NCI-H1105 (cell line): ENCODE measurements at places on chromosomes 2 and 18.

GRCh38 chr2:181461056-181461997 lies 4.1 kb downstream of the ITGA4 start:
- DNase-seq = no peak

DNA sequence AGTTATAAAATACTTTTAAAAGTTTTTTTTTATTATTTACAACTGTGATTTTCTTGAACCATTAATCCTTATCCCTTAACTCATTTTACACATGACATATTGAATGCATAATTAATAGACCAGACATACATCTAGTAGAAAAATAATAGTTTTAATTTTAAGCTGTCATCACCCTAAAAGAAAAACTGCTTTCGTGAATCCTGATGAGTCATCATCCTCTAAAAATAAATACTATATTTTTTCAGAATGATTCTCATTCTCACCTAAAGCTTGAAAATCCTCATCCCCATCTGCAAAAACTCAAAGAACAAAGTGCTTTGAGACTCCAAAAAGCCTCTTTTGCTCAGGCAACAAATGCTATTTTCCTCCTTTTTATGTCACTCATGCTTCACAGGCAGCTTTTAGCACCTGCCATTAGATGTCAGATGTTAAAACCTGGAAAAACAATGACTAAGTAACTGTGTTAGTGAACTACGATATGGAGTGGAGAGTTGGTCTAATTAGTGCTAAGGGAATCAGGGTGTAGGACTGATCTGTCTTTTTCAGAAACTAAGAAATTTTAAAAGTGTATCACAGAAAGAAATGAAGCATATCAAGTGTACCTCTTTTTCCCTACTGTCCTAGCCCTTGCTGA lies 297.6 kb downstream of the TMX3 start:
- no peak for DNase-seq

GRCh38 chr2:39686456-39686855 lies 20.7 kb downstream of the TMEM178A start:
- no peak for DNase-seq

- no peak for DNase-seq
These were observed 51.7 kb downstream of the KCNIP3 start for GRCh38 chr2:95348609-95349567.

- DNase-seq = no peak
These were observed 60.7 kb upstream of the DAPL1 start for GRCh38 chr2:158734442-158734841.

GRCh38 chr18:76613053-76613754 lies 118.2 kb upstream of the ZNF516 start:
- no peak for DNase-seq

DNA sequence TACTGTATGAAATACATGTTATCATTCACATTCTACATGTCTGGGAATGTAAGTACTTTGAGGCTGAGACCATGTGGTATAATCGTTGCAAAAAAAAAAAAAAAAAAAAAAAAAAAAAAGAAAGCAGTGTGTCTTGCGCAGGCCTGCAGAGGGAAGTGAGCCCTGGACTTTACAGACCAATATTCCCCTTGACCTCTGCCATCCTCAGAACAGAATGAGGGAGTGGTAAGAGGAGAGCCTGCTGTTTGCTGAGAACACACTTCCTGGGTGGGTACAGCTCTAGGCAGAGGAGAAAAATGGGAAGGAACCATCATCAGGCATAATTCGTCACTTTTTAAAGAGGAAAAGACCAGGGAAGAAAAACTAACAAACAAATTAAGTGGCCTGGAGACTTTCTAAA lies 28.8 kb upstream of the TBC1D8 start:
- no peak for DNase-seq

GRCh38 chr2:29469961-29470360 lies 354.7 kb downstream of the CLIP4 start:
- DNase-seq = no peak

DNA sequence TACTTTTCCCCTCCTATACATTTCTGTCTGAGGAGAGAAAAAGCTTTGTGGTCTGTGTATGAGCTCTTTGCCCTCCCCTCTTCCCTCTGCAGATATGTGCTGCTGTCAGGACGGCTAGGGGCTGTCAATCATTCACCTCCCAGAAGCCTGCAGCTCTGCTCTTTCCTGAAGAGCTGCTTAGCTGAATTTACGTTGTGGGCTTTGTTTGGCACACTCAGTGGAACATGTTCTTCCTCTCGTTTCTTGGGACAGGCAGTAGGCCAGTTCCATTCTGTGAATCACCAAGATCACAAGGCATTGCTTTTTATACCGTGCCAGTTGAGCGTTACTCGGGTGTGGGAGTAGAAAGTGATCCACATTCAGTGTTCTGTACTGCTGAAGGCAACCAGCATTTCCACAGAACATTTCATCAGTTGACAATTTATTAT lies 136.7 kb downstream of the LAMA3 start:
- DNase-seq = no peak

- DNase-seq = no peak
These were observed 186.7 kb downstream of the KLHL29 start for GRCh38 chr2:23571527-23572282.

DNA sequence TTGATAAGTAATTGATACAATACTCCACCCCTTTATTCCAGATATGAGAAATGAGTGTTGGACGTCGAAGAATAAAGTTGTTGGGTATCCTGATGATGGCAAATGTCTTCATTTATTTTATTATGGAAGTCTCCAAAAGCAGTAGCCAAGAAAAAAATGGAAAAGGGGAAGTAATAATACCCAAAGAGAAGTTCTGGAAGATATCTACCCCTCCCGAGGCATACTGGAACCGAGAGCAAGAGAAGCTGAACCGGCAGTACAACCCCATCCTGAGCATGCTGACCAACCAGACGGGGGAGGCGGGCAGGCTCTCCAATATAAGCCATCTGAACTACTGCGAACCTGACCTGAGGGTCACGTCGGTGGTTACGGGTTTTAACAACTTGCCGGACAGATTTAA lies 26.3 kb downstream of the B3GNT2 start:
- no peak for DNase-seq

DNA sequence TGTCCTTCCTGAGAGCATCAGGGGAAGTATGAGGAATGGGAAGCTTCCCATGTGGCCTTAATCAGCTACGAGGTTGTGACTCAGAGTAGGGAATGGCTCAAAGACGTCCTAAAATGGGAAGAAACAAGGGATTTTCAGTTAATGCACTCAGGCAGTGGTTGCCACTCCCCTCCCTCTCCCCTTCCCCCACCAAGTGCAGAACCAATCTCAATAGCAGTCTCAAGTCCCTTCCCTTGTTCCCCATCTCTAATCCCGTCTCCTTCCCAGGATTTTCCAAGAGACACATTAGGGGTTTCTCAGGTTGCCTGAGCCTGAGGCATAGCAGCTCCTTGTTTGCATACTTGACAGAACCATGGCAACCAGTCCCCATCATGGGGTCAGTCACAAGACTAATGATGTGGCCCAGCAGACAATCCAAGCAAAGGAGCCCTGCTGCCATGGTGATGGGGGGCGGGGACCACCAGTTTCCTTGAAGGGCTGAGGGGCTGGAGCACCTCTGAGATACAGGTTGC lies 18.2 kb upstream of the RESP18 start:
- DNase-seq = no peak

- no peak for DNase-seq
These were observed 44.0 kb upstream of the XPO1 start for GRCh38 chr2:61582165-61582564.

GRCh38 chr2:104654811-104655210 lies 199.1 kb upstream of the POU3F3 start:
- DNase-seq = no peak

GRCh38 chr2:47808614-47809013 lies 25.7 kb downstream of the MSH6 start:
- DNase-seq = no peak

DNA sequence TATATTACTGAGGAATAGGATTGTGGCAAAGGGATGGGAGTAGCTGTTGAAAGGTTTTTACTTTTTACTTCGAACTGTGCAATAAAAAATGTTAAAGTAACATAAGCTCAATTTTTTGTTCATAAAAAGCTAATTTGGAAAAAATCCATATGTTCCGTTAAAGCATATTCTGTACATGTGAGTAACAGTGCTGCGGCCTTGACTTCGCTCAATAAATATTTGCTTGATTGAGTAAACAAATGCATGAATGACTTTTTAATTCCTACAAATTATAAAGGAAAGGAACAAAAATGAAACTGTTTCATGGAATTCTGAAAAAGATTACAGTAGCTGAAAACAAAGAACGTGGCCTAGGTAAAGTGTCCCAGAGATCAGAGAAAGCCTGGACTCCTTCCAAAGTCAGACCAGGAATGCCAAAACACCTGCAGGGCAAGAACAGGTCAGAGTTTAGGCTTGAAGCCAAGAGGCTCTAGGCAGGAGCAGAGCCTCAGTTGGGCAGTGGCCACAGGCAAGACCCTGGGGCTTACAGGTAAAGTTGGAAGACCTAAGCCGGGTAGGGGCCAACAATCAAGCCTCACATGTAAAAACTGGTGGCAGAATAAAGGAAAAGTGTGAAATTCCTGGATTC lies 44.3 kb upstream of the FIGN start:
- DNase-seq = no peak

DNA sequence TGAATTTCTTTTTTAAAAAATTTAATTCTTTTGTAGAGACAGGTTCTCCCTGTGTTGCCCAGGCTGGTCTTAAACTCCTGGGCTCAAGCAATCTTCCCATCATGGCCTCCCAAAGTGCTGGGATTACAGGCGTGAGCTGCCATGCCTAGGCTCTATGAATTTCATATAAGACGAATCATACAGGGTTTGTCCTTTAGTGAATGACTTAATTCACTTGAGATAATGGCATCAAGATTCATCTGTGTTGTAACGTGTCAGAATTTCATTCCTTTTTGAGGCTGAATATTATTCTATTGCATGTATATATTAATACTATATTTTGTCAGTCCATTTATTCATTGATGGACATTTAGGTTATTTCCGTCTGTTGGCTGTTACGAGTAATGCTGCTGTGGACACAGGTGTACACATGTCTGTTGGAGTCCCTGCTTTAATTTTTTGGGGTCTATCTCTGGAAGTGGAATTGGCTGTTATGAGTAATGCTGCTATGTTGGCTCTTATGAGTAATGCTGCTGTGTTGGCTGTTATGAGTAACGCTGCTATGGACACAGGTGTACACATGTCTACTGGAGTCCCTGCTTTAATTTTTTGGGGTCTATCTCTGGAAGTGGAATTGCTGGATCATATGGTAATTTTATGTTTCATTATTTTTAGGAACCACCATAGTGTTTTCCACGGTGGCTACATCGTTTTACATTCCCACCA lies 210.6 kb downstream of the CAMKMT start:
- no peak for DNase-seq

DNA sequence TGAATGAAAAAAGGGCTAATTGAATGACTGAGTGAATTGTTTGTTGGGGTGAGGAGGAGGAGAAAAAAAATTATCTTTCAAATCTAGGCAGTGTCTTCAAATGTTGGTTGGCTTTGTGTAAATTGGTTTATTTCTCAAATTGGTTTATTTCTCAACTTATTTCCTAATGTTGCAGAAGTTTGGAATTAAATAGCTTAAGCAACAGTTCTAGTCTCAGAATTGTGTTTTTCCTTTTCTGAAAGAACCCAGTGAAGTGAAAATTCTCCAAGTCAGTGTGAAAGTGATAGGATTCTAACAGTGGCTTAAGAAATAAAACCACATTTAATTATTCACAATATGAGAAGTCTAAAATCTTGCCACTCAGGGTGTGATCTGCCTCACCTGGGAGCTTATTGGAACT lies 54.6 kb upstream of the LYPD6B start:
- DNase-seq = no peak

DNA sequence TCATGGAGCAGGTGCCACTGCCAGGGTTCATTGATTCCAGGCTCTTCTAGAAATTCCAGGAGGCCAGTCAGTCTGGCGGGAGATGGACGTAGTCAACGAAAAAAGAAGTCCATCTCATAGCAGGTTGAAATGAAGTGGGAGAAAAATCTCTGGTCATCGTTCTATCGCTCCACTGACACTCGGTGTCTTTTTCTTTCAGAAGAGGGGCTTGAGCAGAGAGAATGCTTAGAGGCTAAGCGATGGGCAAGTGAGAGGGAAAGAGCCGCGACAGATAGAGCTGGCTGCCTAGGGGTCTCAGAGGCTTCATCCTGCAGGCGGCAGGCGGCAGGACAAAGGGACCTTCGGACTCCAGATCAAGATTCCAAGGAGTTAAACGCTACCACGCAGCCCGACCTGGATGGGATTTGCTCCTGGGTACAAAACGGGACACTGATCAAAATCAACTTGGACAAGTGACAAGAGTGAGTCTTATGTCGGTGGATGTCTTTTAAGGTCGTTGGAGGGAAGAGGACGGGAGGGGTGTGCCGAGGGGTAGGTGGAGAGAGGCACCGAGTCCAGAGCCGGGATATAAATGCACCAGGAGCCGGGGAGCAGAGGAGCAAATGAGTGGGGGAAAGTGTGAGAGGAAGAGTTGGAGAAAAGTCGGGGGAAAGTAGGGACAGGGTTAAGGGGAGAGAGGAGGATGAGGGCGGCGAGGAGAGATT lies 677 bp upstream of the TMEM178A start:
- DNase-seq = no peak

DNA sequence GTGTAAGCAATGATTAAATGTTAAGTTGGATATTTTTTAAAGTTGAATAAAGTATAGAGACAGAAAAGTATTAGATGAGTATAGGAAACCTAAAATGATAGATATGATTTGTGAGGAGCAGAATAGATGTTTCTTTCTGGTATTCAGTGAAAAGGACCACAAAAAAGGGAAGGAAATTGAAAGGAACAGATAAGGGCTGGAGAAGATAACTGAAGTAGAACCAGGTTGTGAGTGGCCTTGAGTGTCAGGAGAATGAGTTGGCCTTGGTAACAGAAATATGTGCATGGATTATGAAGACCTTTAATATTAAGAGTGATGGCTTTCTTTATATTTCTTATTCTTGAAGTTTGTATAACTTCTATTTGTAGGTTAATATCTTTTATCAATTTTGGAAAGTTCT lies 543.5 kb downstream of the METTL4 start:
- no peak for DNase-seq

- DNase-seq = no peak
These were observed 116.5 kb upstream of the FOSL2 start for GRCh38 chr2:28276076-28276618.

DNA sequence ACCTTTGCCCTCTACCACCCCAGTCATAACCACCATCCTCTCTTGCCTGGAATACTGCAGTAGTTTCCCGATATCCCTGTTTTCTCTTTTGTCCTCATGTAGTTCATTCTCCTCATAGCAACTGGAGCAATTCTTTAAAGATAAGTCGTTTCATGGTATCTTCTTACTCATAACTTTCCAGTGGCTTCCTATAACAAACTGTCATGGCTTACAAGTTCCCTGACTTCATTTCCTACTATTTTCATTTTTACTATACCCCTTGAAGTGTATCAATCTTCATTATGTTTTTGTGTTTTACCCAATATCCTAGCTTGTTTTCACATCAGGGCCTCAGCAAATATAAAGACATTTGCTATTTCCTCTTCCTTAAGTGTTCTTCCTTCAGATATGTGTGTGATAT lies 83.7 kb upstream of the PROKR1 start:
- no peak for DNase-seq

DNA sequence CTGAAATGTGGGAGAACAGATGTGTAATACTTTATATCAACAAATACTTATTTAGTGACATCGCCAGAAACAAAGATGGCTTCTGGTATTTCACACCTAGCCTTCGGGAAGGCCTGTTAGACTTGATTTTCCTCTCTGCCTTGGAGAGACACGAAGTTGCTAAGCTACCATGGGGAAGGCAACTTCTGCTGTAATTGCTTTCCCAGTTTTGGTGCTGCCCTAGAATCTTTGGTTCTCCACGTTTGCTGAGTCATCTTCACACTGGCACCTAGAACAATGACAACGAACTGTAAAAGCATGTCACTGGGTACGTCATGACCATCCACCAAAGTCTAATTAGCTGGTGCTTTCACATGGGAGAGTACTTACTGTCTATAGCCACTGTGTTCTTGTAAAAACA lies 58.7 kb upstream of the ACTR3 start:
- DNase-seq = no peak

- DNase-seq = no peak
These were observed 190.3 kb downstream of the PAX3 start for GRCh38 chr2:222108497-222108896.
